Aorta (tissue), 5 donors: ENCODE measurements at places on chromosomes 6 and 20. TPM values are rescaled to one million over a fixed set of nuclear protein-coding genes. Genes with fewer than 3 reads are reported as not detected.

Gene LGSN
- not detected for total RNA-seq

- peak; percentile 69 for DNase-seq
These were observed 14.5 kb downstream of the TCF15 start for GRCh38 chr20:595330-596308.

GRCh38 chr6:111222341-111222740, 135.0 kb downstream of the SLC16A10 start:
- DNase-seq = no peak

- DNase-seq = no peak
These were observed 129.2 kb upstream of the ECI2 start for GRCh38 chr6:4264601-4265000.

Gene TMC2
- not detected for total RNA-seq

- no peak for DNase-seq
These were observed 113.2 kb downstream of the FAM83B start for GRCh38 chr6:54959820-54960219.

- no peak for DNase-seq
These were observed 29.9 kb upstream of the SAMD3 start for GRCh38 chr6:130252527-130253237.

- no peak for DNase-seq
These were observed 862.1 kb downstream of the KIF16B start for GRCh38 chr20:15711177-15711576.

DNA sequence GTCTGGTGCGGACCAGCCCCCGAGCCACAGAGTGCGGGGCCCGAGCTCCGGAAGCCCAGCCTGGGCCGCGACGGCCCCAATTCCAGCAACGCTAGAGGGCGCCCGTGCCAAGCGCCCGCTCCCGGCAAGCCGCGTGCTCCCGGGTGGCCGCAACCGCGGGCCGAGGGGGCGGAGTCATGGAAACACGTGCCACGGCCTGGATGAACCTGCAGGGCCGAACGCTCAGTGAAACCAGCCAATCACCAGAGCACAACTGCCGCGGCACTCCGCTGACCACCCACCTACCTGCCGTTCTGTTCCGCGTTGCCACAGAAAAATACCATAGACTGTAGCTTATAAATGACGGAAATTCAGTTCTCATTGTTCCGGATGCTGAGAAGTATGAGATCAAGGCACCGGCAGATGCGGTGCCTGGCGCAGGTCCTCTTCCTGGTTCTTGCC, 85.7 kb upstream of the FOXC1 start:
- peak; percentile 96 for DNase-seq

GRCh38 chr6:163825033-163825432, 410.5 kb downstream of the QKI start:
- no peak for DNase-seq

DNA sequence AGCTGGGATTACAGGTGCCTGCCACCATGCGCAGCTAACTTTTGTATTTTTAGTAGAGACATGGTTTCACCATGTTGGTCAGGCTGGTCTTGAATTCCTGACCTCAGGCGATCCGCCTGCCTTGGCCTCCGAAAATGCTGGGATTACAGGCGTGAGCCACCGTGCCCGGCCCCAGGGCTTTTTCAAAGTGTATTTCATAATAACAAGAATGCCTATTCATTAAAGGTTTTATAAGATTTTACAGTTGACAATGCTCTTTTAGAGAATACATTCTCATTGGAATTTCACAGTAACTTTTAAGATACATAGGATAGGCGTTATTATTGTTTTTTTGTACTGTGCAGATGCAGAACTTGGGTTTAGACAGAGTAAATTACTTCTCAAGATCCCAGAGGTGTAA, 52.6 kb upstream of the PTPRK start:
- no peak for DNase-seq
